ENCODE measurements at places on chromosomes 1 and 21.

- no peak for DNase-seq
Observed at GRCh38 chr1:172980456-172980855, 70.3 kb downstream of the TNFSF18 start.

DNA sequence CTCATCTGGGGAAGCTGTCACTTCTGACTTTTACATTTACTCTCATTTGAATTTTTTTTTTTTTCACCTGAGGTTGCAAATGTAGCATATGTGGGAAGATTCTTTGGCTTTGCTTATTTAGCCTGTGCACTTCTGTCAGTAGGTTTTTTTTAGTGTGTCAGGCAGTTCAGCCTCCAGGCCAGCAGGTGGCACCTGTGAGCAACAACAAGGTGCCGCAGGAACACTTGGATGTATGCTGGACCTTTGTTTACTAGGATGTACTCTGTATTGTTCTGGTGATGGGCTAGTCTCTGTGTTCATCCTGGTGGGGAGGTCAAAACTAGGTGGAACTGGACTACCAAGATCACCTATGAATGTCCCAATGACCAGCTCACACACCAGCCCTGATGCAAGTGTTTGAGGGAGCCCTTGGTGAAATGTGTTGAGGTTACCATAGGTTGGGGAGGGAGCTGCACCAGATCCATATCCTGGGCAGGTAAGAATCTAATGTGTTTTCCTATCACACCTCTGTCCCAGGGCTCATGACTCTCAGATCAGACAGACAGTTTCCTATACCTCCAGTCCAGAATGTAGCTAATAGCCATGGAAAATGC lies 618.2 kb downstream of the BRINP3 start:
- DNase-seq: no peak

- peak; percentile 92 for DNase-seq
Observed at GRCh38 chr1:151070474-151071276, at the start of gene GABPB2. TSS of gene GABPB2 (plus strand) at chr1:151070761. CDS start at chr1:151088190, 17,429 bp downstream.

DNA sequence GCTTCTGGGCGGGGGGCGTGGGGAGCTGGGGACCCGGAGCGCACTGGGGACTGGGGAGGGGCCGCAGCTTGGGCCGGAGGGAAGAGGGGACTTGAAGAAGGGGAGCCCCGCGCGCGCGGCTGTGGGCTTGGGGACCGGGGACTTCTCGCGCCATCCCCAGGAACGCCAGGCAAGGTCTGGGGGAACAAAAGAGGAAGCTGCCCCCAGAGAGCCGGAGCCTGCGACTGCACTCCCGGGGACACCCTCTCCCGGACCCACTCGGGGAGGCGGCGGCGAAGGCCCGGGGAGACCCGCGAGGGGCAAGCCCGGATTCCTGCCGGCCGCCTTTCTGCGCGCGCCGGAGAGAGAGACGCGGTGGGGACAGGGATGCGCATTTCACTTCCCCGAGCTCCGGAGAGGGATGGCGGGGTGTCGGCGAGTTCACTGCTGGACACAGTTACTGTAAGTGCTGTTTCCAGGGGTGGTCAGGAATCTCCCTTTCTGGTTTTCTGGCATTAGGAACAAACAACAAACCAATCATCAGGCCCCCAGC lies 732 bp downstream of the ABCG1 start:
- DNase-seq: no peak

GRCh38 chr1:3708791-3709190 lies 43.5 kb upstream of the CCDC27 start:
- DNase-seq: no peak

DNA sequence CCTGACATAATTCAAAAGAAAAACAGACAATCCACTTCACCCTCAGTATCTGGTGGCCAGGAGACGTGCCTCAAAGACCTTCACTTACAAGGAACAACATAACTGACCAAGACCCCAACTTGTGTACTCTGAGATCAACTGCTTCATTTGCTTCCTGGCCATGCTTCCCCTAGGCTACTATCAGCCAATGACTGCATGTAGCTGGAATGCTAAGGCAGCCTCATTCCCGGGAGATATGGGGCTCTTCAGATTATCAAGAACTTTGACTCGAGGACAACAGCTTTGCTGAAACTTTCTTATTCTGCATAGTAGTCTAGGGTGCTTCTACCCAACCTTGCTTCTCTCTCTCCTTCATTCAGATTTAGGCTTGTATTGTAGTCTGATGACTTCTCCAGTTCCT lies 11.7 kb upstream of the UCK2 start:
- no peak for DNase-seq

DNA sequence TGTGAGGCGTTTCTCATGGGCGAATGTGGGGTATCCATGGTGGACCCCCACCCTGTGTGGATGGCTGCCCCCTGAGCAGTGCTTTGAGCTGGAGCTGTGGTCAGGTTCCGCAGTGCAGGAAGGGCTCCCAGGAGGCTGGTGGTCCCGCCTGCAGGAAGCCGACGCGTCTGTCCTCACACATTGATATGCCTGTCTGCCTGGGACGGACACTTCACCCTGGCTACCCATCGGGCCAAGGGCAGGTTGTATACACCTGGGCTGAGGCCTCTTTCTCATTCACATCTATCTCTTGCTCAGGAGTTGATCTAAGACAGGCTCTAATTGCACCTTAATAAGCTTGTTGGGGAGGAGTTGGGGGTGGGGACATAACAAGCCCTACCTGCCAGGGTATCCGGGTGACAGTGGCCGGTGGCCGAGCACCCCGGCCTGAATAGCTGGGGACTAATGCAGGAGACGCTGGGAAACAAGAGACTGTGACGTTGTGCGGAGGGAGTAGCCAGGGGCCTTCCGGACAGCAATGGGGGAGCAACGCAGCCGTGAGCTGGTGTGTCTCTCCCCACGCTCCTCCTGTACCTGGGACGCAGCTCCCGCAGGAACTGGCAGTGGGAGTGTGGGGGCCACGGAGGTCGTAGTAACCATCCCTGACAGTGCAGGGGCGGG lies 21.7 kb downstream of the PDXK start:
- peak; percentile 76 for DNase-seq

Measured in renal pelvis (tissue), 12 donors.